Stimulated activated CD4-positive, alpha-beta T cell treated with anti-CD3 and anti-CD28 coated beads, Interleukin-12 subunit alpha, Interleukin-12 subunit beta, amount 100 ng/mL, for 48 hours (primary cell): ENCODE measurements at places on chromosomes 1 and 21.
A peak's percentile ranks its signal among the peaks of the same experiment; 100 is the strongest.

GRCh38 chr1:8947127-8947691 lies 1.5 kb downstream of the CA6 start:
- no peak for DNase-seq

DNA sequence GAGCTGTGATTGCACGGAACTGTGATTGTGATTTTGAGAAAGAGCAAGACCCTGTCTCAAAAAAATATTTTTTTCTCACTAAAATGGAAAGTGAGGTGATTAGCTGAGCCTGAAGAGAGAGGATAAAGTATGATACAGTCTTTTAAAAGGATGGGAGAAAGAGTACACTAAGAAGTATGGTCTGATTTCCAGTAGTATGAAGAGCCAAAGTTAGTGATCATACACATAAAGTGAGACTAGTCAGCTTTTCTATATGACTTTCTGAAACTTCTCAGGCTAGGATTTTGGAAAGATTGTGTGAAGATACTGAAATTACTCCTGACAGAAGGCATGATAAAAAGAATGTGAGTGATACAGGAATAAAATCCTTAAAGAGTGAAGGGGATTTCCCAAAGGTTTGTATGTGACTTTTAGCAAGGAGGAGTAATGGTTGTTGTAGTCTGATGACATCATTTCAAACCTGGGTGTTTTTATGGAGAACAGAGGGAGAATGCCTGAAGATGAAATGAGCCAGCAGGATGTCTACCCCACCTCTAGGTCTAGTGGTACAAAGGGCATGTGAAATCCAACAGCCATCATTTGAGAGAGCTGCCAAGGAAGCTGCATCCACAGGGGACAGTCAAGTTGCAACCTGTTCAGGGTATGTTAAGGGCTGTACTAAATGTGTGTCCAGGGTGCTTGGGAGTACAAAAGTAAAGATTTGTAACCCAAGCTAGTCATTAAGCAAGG lies 157.7 kb downstream of the PIK3R3 start:
- DNase-seq: no peak

DNA sequence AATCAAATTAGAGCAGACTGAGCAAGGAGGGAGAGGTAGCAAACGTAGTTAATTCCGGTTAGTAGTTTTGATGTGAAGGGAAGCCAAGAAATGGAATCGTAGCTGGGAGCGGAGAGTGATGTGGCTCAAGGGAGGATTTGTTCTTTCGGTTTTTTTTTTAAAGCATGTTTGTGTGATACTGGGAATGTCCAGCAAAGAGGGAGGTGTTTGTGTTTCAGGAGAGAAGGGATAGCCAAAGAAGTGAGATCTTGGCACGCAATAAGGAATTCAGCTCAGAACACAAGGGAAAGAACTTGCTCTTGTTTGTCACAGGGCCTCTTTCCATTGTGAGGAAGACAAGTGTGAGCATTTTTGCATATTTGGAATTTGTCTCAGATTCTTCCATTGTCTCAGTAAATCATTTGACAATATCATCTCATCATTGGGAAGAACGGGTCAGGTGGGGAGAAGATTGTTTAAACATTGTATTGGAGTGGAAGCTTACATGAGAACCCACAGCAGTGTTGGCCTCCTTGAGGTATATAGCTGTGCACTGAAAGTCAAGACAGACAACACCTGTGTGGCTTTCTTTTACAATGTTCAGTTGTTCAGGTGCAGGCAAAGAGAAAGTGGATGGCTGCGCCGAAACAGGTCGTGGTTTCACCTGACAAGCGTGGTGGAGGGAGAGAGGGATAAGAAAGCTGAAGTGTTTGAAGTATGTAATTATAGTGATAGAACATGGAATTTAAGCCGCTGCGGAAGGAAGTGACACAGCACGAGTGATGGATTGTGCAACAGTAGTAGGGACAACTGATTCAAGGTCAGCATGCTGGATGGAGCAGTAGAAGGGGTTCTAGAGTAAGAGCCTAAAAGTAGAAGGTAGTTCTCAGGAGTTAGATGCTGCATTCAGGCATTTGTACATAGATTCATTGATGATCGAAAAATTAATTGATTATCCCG lies 25.4 kb downstream of the FMN2 start:
- no peak for DNase-seq

GRCh38 chr1:238621405-238621804 lies 730.7 kb upstream of the ZP4 start:
- DNase-seq: no peak

- DNase-seq: no peak
Measured at GRCh38 chr1:201471772-201472171, 2.8 kb upstream of the PHLDA3 start.

DNA sequence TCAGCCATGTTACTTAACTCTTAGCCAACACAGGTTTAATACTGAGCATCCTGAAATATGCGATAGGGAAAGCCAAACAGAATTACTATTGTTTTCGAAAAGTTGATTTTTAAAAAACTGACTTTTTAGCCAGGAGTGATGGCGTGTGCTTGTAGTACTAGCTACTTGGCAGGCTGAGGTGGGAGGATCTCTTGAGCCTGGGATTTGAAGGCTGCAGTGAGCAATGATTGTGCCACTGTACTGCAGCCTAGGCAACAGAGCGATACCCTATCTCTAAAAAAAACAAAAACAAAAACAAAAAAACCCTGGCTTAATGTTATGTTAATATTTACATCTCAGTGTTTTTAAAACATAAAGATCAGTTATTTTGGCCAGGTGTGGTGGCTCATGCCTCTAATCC lies 16.7 kb downstream of the NMNAT1 start:
- DNase-seq: no peak

DNA sequence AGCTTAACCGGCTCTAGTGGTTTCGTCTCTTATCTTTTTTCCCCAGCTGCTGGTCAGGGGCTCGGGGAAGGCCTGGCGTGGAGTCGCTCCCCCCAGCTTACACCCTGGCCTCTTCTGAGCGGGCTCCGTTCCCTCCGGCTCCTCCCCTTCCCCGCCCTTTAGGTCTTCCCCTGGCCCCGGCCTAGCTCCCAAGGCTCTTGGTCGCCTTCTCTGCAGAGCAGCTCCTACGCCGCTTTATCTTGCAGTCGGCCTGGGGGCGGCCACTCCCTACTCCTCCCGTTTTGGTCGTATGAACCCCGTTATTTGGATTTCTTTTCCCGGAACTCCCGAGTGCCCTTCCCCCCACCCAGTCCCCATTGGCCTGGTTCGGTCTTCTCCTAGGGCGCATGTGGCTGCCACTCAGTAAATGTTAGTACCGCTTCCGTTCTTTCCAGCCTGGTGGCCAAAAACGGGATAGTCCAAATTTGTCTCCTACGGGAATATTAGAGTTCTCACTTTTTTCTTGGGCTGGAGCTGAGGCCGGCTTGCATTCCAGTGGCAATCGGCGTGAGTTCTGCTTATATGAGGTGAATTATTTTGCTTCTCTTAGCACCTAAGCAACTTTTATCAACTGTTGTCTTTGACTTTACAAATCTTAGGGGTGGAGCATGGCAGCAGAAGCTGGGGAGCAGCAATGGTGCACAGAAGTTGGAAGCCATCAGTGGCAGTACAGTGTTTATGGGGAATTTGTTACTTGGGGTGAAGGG lies 467 bp downstream of the THRAP3 start:
- DNase-seq: peak; percentile 73

- DNase-seq: no peak
Measured at GRCh38 chr21:39321424-39321823, 8.0 kb upstream of the BRWD1 start.

DNA sequence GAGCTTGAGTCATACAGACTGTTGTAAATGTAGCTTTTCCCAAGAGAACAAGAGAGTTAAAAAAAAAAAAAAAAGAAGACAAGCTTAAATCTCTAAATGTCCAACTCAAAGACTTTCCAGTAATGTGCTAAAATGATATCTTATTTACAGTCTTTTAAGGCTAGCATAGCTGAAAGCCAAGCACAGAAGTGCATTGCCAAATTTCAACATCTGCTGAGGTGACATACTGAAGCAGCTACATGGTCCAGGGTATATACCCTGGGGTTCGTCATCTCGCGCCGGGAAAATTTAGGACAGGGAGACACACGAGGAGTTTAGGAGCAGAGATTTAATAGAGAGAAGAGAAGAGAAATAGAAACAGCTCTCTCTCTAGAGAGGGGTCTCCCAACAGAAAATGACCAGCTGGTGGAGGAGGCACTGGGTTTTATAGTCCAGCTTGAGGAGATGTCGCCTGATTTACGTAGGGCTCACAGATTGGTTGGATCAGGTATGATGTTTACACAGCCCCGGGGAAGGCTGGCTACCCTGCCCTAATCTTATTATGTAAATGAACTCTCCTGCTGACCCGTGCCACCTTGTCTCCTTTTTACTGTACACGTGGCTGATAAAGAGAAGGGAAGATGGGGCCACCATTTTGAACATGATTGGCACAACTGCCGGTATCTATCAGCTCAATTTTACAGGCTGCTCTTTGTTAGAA lies 172.7 kb downstream of the TRIM33 start:
- no peak for DNase-seq

DNA sequence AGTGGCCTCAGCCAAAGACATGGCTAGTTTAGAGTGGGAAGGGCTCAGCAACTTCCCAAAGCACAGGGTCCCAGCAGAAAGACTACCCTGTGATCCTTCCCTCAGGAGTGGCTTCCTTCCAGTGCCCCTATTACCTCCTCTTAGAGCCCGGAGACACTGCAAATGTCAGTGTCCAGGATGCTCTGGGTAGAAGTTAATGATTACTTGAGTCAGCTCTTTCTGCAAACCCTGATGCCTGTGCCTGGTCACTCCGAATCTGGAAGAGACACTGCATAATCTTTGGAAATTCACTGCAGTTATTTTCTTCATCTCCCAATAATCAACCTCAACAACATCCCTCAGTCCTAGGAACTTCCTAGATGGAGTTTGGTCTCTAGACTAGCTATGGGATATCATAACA lies 27.2 kb upstream of the MGST3 start:
- no peak for DNase-seq

DNA sequence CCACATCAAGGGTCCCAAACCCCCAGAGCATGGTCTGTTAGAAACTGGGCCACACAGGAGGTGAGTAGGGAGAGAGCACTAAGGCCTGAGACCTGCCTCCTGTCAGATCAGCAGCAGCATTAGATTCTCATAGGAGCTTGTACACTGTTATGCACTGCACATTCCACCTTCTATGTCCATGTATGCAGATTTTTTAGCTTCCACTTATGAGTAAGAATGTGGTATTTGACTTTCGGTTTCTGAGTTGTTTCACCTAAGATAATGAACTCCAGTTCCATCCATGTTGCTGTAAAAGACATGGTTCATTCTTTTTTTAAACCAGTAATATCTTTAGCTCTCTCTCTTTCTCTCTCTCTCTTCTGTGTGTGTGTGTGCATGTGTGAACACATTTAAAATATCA lies 663 bp upstream of the GBP6 start:
- no peak for DNase-seq

DNA sequence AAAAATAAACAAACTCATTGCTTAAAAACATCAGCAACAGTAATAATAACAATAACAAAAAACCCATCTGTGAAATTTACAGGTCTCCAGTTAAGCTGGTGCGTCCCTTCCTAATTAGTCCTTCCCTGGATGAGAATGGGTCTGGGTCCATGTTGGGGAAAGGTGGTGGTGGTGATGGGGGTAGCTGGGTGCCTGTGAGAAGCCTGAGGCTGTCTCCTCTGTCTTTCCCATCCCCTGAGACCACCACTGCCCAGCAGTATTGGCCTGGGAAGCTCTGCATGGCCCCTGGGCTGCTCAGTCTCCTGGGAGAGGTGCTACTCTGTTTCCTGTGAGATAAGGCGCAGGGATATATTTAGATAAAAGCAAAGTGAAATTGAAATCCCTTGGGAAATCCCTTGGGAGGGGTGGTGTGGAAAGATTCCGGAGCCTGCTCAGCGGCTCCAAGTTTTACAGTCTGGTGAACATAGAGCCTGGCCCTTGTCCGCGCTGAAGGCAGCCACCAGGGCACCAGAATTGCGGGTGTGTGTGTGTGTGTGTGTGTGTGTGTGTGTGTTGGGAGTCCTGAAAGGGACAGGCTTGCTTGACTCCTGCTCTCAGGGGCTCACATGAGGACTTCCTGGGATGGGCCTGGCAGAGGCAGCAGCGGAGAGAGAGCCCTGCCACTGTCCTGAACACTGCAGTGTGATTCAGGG lies 150.2 kb downstream of the FOXD2 start:
- DNase-seq: no peak

DNA sequence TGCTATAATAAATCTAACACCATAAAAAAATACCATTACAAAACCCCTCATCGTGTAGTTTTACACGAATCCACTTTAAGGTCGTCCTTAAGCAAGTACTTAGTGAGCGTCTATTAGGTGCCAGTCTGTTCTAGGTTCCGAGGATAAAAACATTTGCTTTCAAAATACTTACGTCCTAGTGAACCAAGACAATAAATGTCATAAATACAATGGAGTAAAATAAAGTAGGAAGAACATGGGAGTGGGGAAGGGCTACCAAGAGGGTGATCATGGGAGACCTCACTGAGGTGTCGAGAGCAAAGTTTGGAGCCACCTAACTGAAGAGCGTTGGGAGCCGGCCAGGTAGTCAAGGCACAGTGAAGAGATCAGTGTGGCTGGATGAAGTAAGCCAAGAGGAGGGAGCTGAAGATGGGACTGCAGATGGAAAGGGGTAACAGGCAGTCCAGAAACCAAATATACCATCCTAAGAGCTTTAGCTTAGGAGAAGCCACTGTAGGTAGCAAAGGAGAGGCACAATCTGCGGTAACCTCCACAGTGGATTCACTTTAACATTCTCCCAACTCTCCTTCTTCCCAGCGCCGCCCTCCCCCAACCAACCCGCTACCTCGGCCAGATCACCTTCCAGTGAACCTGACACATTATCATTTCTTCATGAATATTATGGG lies 684 bp downstream of the LTN1 start:
- no peak for DNase-seq

DNA sequence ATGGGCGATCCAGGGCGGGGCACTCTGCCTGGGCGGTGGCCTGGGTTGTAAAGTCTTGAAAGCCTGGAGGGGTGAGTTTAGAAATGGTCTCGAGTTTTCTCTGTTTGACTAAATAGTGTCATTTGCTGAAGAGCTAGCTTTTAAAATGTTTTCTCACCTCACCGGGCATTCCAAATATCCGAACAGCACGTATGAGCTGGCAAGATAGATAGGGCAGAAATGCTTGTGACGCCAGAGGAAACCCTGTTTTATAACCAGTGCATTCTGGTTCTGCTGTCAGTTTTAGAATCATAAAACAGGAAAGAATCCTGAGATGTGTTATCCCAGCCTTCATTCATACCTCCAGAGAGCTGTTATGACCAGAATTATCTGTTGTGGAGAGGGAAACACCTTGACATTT lies 725 bp downstream of the RTCA start:
- DNase-seq: no peak

DNA sequence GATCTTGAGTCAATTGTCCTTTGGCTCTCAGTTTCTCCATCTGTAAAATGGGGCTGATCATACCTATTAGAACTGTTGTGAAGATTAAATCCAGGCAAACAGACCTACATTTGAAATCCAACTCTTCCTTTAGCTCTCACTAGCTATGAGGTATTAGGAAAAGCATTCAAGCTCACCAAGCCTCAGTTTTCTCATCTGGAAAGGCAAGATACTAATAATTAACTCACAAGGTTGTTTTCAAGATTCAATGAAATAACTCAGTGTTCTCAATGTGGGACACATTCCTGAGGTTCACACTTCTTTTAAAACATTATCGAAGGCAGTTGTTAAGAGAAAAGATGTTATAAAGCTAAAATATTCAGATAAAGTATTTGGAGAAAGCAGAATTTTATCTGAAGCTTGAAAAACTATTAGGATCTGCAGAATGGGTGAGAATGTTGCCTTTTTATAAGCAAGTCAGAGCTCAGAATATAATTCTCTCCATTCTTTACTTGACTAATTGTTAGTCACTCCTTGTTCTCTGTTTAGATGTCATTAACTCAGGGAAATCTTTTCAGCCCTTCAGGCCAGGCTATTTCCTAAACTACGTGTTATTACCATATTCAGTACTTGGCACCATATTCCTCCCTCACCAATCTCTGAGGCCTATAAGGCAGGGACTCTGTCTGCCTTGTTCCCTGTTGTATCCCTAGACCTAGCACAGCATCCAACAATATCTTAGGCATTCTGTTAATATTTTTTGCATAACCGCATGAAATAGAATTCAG lies 72.0 kb upstream of the VAV3 start:
- DNase-seq: no peak
